SJCRH30 (cell line): ENCODE measurements at places on chromosomes 1 and 21.

GRCh38 chr1:173208868-173209267 is 1.7 kb upstream of the TNFSF4 start:
- no peak for DNase-seq

- peak; percentile 47 for DNase-seq
These were observed 22.7 kb upstream of the PRKACB start for GRCh38 chr1:84121360-84121759.

DNA sequence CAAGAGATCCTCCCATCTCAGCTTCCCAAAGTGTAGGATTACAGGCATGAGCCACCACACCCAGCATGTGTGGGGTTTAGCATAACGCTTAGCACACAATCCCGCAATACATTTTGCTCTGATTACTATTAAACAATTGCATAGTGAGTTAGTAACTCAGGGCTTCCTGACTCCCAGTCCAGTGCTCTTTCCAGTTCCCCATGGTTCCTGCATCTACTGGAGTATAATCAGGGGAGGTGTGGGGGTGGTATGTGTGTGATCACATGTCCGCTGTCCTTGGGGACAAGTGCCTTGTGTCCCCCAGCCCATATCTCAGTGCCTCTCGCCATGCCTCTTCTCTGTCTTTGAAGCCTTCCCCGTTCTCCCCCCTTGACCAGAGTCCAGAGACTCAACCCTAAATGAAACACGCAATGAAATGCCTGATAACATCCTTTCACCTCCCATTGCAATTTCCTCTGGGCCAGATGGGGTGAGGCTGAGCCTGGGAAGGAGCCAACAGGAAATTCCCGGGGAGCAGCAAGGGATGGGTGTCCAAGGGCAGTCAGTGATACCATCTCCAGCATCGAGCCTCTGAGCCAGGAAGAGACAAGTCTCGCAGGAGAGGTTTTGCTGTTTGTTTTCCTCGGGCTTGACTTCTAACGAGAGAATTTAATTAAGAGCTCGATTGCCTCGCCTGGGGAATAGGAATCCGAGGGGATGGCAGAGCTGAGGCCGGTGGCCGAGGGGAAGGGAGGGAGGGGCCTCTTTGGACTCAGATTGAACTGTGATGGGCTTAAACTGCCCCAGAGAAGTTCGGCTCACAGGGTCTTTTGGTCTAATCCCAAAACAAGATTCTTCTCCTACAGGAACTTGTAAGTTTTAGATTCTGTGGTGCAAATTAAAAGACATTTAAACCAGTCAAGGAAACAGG is 7.7 kb upstream of the HTR1D start:
- DNase-seq: peak; percentile 46

- no peak for DNase-seq
These were observed 12.2 kb downstream of the DSTYK start for GRCh38 chr1:205199090-205199930.
